Fibroblast of lung (primary cell): ENCODE measurements at places on chromosomes 13 and 19.

GRCh38 chr19:18271433-18271841 is 2.8 kb downstream of the IQCN start:
- no peak for DNase-seq

- peak; percentile 71 for DNase-seq
Measured at GRCh38 chr13:20400774-20401173, 124.9 kb downstream of the CRYL1 start.

DNA sequence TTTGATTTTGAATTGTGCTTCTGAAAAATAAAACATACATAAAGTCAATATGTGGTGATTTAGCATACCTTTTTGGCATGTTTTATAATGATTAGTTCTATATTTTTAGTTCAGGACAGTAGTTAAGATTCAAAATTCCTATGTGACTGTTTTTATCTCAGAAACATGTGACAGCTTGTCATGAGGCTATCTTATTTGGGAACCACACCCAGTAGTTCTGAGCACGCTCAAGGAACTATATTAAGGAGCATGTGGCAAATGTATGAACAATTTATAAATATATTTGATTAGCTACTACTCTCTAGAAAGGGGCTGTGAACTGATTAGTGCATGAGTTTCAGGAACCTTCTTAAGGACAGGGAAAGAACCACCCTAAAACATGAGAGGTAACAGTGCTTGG is 38.8 kb downstream of the FGF9 start:
- DNase-seq = no peak

DNA sequence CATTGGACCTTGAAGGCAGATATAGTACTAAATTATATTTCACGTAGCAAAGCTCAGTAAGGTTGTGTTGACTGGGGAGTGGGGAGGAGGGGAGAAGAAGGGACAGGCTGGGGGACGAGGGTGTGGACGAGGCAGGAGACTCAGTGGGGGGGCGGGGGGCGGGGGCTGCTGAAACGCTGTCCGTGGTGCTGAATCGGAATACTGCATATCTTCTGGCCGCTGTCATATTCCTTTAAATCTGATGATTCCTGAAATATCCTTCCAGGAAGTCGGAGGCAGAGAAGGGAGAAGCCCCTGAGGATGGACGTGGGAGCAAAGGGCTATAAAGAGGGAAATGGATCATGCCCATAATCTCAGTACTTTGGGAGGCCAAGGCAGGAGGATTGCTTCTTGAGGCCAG is 34.7 kb upstream of the CASP14 start:
- DNase-seq = no peak

- DNase-seq = no peak
Measured at GRCh38 chr13:56166864-56167263, 973.9 kb upstream of the PRR20A start.

DNA sequence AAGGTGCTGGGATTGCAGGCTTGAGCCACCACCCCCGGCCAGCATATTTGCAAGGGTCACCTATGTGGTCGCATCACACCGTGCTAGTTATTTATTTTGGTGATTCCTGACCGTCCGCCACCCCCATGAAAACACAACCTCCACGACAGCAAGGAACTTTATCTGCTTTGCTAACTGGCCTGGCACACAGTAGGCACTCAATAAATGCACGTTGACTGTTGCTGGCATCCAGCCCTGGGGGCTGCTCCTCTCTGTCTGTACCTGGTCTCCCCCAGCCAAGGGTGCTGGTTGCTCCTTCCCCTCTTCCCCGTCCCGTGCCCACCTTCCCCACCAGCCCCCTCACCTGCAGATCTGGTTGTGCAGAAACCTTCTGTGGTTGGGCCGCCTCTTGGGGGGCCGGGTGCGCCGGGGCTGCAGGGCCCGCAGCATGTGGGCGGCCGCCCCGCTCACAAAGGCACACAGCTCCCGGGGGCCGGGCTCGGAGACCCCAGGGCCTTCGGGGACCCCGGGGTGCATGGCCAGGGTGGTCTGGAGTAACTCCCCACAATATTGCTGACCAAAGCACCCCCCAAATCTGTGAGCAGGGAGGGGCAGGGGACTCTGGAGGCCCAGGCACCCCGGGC is 401 bp downstream of the C19orf85 start:
- DNase-seq = no peak

DNA sequence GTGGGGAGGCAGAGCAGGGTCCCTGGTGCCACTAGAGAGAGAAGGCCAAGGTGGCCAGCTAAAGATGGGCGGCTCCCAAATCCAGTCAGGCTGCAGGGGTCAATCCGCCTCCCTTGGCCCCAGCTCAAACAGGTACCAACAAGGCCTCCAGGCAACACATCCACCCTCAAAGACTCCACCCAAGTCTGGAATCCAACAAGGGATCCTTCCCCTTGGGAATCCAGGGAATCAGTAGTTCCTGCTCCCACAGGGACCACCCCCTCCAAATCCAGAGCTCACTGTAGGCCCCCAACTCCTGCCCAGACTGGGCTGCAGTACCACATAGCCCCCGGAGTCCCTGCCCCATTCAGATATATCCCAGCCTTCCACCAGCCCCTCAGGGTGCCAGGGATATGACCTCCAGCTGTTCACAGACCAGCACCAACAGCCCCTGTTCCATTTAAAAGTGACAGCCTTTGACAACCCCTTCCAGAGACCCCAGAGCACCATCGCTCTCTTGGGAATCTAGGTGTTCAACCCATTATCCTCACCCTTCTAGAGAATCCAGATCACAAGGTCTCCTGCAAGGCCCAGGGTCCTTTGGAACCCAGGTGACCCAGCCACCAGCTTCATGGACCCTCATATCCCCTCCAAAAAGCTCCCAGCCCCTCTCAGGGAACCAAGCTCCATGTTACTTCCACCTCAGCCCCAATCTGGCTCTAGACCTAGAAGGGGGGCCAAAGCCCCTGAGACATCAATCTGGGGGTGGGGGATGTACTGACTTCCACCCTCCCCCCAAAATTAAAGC is 3.2 kb downstream of the ERF start:
- DNase-seq = no peak

DNA sequence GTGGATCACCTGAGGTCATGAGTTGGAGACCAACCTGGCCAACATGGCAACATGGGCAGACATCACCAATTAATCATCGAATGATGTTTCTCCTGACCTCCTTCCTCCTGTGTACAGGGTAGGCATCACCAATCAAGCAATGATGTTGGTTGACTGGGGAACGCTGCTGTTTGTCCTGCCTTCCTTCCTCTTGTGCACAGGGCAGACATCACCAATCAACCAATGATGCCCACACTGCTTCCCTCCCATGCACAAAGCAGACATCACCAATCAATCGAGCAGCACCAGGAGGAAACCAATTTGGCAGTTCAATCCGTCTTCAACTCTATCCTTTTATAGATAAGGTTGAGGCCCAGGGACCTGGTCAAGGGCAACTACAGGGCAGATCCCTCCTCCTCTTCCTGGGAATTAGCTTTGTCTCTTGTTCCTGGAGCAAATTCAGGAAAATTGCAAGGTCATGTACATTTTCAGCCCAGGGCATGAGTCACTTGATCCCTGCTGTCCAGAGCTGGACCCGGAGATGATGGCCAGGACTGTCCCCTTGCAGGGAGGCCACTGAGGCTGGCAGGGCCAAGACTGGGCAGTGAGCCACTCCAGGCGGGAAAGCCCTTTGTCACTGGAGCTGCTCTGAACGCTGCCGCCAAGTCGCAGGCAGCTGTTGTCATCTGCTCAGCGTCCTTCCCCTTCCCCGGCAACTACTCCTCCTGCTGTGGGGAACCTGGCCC is 5.3 kb upstream of the CSNK1G2 start:
- peak; percentile 65 for DNase-seq

DNA sequence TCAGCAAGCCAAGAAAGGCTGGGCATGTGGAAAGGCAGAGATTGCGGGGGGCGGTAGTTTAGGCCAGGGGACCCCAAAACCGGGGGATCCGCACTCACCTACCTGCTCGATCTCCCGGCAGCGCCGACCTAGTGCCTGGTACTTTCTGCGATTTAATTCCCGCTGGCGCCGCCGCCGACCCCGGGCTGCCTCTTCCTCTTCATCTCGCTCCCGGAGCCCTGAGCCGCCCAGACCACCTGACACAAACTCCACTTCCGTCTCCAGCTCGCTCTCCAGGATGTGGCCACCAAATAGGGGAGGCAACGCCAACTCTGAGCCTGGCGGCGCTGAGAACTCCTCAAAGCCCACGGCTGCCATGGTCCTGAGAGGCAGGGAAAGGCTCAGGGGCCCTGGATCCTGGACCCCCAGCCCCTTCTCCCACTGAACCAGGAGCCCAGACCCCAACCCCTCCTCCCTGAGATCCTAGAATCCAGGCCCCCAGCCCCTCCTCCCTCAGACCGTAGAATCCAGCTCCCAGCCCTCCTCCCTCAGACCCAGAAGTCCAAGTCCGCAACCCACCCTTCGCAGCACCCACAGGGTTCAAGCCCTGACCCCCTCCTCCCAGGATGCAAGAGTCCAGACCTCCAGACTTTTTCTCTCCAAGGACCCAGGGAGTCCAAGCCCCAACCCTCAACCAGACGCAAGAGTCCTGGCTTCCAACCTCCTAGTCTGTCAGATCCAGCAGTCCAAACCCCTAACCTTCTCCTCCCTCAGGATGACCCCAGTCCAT is 933 bp downstream of the TFPT start:
- DNase-seq = peak; percentile 53

GRCh38 chr13:49530457-49530856 is 34.7 kb downstream of the PHF11 start:
- DNase-seq = no peak

DNA sequence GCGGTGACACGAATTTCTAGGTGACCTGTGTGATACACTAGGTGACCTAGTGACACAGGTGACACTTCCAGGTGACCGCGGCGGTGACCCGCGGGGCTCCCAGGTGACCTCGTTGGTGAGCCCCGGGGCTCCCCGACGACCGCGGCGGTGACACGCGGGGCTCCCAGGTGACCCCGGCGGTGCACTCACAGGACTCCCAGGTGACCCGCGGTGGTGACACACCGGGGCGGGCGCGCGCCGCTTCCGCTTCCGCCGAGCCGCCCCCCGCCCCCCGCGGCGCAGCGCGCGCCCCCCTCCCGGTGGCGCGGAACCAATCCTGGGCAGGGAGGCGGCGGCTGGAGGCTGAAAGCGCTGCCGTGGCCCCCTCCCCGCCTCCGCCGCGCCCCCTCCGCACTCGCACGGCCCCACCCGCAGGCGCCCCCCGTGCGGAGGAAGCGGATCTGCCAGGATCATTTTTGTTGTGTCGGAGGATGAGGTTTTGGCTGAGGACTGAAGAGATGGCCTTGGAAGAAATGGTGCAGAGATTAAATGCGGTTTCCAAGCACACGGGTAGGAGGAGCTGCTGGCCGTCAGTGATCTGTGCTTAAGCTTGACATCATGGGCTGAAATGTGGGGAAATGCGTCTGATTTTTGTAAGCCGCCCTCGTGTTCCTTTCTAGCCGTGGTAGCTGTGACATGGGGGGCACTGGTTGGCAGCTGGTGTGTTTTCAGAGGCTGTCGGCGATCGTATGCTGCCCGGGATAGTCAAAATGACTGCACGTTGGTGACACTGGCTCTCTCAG is at the start of gene MCF2L:
TSS of gene MCF2L (plus strand) at position 305 of the 782 bp plus-strand sequence. CDS start at position 471, 166 bp downstream.
- DNase-seq = peak; percentile 42

DNA sequence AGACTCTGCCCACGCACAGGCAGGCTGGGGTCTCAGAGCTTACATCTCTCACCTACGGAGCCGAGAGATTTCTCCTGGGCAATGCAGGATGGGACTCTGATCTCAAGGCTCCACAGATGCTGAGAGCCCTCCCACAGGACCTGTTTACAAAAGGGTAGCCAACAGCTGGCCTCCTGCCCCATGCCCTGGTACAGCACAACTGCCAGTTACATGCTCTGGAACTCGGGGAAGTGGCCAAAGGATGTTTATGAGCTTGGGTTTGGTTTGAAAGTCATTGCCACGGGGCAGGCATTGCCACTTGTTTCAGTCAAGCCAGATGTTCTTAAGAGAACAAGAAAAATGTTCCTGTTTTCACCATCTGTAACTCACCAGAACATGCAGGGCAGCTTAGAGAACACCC is 3.5 kb downstream of the DHRS12 start:
- DNase-seq = no peak

GRCh38 chr13:44664308-44664707 is 88.2 kb upstream of the TSC22D1 start:
- no peak for DNase-seq

- DNase-seq = no peak
Measured at GRCh38 chr13:22839603-22840530, 340.9 kb upstream of the SGCG start.

DNA sequence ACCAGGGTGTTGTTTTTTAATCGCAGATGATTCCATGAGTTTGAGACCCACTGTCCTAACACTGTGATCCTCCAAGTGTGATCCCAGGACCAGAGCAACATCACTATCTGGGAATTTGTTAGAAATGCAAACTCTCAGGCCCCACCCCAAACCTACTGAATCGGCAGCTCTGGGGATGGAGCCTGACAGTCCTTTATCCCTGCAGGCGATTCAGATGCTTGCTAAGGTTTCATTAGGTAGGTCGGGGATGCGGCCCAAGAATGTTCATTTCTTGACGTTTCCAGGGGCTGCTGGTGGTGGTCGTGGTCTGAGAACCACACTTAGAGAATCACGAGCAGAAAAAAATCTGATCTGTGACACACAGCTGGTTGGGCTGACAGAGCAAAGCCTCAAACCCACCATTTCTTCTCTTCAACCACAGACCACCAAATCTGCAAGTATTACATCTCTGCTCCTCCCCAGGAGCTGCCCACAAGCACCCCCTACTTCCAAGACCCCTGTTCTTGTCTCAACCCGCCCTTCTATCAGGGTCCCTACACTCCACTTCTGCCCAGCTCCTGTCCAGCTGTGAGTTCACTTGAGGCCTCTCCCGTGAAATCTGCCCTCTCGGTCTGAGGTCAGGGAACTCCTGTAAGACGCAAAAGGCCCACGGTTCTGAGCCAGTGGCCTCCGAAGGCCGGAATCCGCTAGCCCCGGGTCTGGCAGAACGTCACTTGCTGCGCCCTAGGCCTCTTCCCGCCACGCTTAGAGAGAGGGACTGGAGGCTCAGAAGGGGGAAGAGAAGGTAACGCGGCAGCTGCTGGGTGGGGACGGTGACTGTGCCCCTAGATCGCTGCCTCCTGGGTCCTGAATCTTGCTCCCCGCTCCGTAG is 1.1 kb upstream of the FARP1 start:
- no peak for DNase-seq

DNA sequence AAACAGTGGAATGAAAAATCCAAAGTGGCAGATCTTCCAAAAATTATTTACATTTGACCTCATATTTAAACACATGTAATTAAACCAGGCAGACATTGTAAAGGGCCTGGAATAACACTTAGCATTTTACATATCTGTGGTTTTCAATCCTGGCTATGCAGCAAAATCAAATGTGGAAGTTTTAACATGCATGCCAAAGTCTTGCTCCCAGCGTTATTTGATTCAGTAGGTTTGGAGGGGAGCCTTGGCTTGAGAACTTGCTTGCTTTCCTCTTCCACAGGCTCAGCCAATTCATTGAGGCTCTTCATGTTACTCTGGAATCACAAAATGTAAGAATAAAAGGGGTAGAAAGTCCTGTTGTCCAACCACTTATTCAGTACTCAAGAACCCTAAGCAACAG is 42.5 kb upstream of the INTS6 start:
- no peak for DNase-seq

GRCh38 chr13:33081666-33082065 is 65.4 kb downstream of the KL start:
- DNase-seq = no peak
